ENCODE measurements at places on chromosomes 6 and 20.

DNA sequence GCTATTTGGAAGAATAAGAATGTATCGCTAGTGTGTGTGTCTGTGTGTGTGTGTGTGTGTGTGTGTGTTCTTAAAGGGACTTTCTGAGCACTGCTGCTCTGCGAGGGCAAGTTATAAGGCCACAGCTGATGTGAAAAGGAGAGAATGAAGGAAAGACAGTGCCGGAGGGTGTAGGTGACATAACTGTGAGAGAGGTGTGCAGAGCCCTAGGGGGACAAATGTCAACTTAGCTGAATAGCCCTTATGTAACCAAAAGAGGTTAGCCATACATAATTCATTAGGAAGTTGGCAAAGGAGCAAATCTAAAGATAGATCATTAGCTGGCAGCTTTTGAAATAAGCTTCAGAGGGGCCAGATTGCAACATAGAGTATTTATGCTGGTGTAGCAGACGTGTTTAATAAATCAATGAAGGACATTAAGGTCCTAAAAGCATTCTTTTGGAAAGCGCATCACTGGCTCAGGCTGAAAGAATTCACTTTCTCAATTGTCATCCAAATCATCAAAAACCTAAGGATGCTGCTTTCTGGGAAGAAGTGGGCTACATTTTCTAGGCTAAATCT is 81.0 kb downstream of the NDUFAF5 start:
- DNase-seq: peak; percentile 95

DNA sequence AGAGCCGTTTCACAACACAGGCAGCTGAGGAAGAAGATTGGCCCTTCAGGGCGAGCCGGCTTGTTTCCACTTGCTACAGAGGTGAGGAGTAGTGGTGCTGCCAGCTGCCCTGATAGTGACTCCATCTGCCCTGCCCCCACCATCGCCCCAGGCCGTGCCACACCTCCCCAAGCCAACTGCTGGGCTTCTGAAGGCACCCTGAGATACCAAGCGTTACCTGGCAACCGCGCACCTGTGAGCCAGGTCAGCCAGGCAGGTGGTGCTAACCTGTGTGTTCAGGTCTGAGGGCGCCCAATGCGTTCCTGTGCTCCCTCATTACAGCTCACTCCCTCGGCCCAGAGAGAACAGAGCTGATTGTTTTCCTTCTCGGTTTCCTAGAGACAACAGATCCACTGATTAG is 299.1 kb upstream of the ID4 start:
- no peak for DNase-seq

GRCh38 chr6:90080876-90081481 is 186.7 kb downstream of the GJA10 start:
- DNase-seq: no peak

- no peak for DNase-seq
These were observed 24.7 kb upstream of the LRFN2 start for GRCh38 chr6:40611912-40612311.

GRCh38 chr6:166351715-166352285 is 9.5 kb upstream of the SFT2D1 start:
- peak; percentile 18 for DNase-seq

DNA sequence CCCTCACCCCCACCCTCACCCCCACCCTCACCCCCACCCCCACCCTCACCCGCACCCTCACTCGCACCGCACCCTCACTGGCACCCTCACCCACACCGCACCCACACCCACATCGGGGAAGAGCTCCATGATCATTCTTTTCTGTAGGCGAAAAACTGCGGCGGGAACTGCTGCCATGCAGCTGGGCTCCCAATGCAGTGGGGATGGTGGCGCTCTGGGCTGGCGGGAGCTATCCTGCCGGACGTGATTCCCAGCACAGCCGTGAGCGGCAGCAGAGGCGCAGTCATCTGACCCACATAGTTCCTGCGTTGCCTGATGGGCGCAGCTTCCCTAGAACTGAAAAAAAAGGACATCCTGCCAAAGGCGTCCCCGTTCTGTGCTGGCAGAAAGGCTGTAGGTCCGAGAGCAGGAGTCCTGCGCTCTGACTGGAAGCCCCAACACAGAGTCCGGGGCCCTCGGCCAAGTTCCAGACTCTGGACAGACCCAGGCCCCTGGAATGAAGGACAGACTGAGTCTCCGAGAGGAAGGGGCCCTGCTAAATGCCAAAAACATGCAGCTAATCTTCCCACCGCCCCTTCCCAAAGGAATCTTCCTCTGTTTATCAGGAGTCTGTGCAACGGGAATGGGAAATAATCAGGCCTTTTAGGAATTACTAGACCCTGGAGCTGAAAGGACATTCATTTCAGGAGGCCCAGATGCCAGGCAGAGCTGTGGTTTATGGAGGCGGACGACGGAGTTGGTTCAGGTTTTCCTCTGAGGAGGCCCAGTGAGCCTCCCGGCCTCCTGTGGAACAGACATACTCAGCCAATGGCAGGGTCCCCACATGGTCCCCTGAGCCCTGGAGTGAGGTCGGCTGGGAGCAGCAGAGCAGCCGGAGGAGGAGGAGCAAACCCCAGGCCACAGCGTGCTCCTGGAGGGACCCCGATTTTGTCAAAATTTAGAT is 14.1 kb upstream of the TCFL5 start:
- peak; percentile 85 for DNase-seq

DNA sequence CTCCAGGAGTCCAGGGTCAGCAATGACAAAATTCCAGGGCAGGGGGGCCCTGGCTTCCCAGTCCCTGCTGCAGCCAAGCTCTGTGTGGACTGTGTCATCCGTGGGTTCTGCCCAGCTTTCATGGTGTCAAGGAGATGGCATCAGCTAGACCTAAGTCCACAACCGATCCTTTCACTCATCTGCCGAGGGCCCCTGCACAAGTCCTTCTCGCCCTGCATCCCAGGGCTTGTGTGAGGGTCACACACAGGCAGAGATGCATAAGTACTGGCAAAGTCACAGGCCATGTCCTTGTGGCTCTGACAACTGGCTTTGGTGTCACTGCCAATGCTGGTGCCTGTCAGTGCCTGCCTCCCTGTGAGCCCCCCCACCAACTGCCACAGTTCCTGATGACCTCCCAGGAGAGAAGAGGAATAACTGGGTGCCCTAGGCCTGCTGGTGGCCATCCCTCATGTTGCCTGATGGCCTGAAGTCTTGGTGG is 181.4 kb upstream of the CST7 start:
- no peak for DNase-seq

- no peak for DNase-seq
These were observed 90.2 kb downstream of the PHACTR1 start for GRCh38 chr6:12806796-12807195.

Data from EH (cell line).